Activated T-cell treated with anti-CD3 and anti-CD28 coated beads, Interleukin-2, amount 50 U/mL, for 72 hours (primary cell): ENCODE measurements at places on chromosomes 2 and 18.

DNA sequence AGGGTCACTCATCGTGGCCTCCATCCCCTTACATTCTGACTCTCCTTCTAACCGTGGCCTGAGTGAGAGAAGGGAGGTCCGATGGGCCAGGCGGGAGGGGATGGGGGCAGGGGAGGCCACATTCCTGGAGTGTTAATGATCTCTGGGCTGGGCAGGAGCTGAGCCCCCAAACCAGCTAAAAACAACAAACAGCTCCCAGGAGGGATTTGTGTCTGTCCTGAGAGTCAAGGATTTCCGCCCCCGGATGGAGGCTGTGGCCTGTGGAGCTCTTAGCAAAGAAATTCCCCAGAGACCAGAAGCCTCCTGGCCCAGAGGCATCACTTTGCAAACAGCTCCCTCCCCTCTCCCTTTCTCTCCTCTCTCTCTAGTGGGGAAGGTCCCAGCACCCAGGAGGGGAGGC is 23.5 kb downstream of the EMX1 start:
- H3K36me3 ChIP-seq, result no peaks in the 10 kb centered on the region
- H3K4me1 ChIP-seq, result no peaks in the 10 kb centered on the region
- DNase-seq, result no peak
- no peaks in the 10 kb centered on the region for H3K27me3 ChIP-seq
- no peak overlapping the region for H3K4me3 ChIP-seq
- no peak overlapping the region for H3K27ac ChIP-seq

DNA sequence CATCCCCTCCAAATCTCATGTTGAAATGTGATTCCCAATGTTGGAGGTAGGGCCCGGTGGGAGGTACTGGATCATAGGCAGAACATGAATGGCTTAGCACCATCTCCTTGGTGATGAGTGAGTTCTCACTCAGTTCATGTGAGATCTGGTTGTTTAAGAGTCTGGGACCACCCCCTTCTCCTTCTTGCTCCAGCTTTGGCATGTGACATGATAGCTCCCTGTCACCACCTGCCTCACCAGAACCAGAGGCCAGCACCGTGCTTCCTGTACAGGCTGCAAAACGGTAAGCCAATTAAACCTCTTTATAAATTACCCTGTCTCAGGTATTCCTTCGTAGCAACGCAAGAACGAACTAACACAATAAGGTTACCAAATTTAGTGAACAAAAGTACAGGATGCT is 95.4 kb downstream of the ZBTB7C start:
- no peak overlapping the region for H3K27ac ChIP-seq
- no peak overlapping the region for H3K4me3 ChIP-seq
- peaks cover 5% of the 10 kb centered on the region for H3K27me3 ChIP-seq
- DNase-seq, result no peak
- no peaks in the 10 kb centered on the region for H3K36me3 ChIP-seq
- H3K4me1 ChIP-seq, result no peaks in the 10 kb centered on the region

DNA sequence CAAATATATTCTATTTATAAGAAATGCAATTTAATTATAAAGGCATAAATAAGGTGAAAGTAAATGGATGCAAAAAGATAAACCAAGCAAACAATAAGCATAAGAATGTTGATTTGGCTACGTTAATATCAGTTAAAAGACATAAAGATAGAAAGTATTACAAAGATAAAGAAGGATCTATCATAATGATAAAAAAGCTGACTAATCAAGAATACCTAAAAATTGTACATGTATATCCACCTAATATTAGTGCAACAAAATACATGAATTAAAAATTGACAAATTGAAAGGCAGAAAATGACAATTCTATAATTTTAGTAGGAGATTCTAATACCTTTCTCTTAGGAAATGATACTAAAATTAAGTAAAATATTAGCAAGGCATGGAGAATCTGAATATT is 21.5 kb downstream of the SLC9A4 start:
- no peak overlapping the region for H3K27ac ChIP-seq
- DNase-seq, result no peak
- no peaks in the 10 kb centered on the region for H3K36me3 ChIP-seq
- no peak overlapping the region for H3K4me3 ChIP-seq
- H3K27me3 ChIP-seq, result peaks cover 53% of the 10 kb centered on the region

GRCh38 chr18:28526196-28526595 is 349.3 kb upstream of the CDH2 start:
- no peak overlapping the region for H3K4me3 ChIP-seq
- H3K4me1 ChIP-seq, result no peaks in the 10 kb centered on the region
- no peak for DNase-seq
- no peak overlapping the region for H3K27ac ChIP-seq
- H3K27me3 ChIP-seq, result no peaks in the 10 kb centered on the region

DNA sequence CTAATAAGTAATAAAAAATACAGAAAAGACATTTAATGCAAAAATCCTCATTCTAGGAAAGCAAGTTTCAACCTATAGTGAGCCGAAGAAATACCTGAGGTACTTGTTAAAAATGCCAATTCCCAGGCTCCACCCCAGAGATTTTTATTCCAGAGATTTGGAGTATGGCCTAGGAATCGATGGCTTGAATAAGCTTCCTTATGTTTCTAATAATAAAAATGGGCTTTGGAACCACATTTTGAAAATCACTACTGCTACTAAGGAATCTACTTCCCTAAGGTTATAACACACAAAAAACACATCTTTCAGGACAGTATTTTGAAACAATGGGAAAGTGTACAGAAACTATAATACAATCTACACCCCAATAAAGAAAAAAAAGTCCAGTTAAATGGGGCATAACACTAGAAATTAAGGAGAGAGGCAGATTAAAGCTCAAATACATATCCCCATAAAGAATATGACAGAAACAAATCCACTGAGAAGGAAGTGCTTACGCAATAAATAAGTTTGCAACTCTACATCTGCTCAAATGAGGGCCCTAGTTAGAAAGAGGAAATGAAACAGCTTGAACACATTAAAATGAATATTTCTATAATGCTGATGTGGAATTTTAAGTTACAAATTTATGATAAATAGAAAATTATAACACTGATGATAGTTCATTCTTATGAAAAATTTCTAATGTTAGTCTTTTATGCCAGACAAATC is 103.7 kb downstream of the EPB41L3 start:
- no peak overlapping the region for H3K4me3 ChIP-seq
- H3K4me1 ChIP-seq, result peaks cover 10% of the 10 kb centered on the region
- no peak for DNase-seq
- H3K27ac ChIP-seq, result no peak overlapping the region
- peaks cover 7% of the 10 kb centered on the region for H3K27me3 ChIP-seq

- no peak for DNase-seq
- H3K4me3 ChIP-seq, result no peak overlapping the region
- no peaks in the 10 kb centered on the region for H3K36me3 ChIP-seq
- no peaks in the 10 kb centered on the region for H3K4me1 ChIP-seq
- H3K27me3 ChIP-seq, result no peaks in the 10 kb centered on the region
Measured at GRCh38 chr18:66749481-66750035, 145.7 kb upstream of the CDH19 start.

- peaks cover 49% of the 10 kb centered on the region for H3K4me1 ChIP-seq
- H3K4me3 ChIP-seq, result peak overlapping the region; percentile 82
- DNase-seq, result no peak
- H3K27me3 ChIP-seq, result no peaks in the 10 kb centered on the region
- peaks cover 7% of the 10 kb centered on the region for H3K36me3 ChIP-seq
Measured at GRCh38 chr2:74181739-74182138, 3.1 kb upstream of the MOB1A start.

- DNase-seq, result no peak
- no peaks in the 10 kb centered on the region for H3K27me3 ChIP-seq
- H3K4me3 ChIP-seq, result peak overlapping the region; percentile 14
Measured at GRCh38 chr2:236549165-236549564, 20.5 kb upstream of the ACKR3 start.

- H3K4me1 ChIP-seq, result no peaks in the 10 kb centered on the region
- no peak overlapping the region for H3K27ac ChIP-seq
- no peak for DNase-seq
- no peaks in the 10 kb centered on the region for H3K36me3 ChIP-seq
Measured at GRCh38 chr2:163187119-163187518, 348.6 kb upstream of the KCNH7 start.
